Type B pancreatic cell (in vitro differentiated cells): ENCODE measurements at places on chromosomes 6 and 20. TPM values are rescaled to one million over a fixed set of nuclear protein-coding genes. Genes with fewer than 3 reads are reported as not detected.

DNA sequence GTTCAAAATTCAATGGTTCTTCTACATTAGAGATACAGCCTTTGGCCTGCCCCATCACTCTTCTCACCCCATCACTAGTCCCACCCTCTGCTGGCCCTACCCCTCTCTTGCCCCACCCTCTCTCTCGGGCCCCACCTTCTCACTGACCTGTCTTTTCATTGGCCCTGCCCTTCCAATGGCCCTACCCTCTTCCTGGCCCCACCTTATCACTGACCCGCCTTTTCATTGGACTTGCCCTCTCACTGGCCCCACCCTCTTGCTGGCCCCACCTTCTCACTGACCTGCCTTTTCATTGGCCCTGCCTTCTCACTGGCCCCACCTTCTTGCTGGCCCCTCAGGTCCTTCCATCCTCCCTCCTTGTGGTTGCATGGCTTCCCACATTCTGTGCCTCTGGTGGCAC lies 107.2 kb upstream of the PLEKHG1 start:
- H3K27ac ChIP-seq, result no peak overlapping the region
- H3K36me3 ChIP-seq, result peaks cover 3% of the 10 kb centered on the region
- no peaks in the 10 kb centered on the region for H3K27me3 ChIP-seq
- no peak overlapping the region for H3K4me3 ChIP-seq
- H3K4me1 ChIP-seq, result peaks cover 4% of the 10 kb centered on the region
- DNase-seq, result no peak

Gene GTF2H4
- 40.8 and 78.7 TPM in 2 replicates for total RNA-seq

Gene TMEM170B
- total RNA-seq, result 2.1 and 4.0 TPM in 2 replicates

- DNase-seq, result no peak
- peaks cover 10% of the 10 kb centered on the region for H3K4me1 ChIP-seq
- no peaks in the 10 kb centered on the region for H3K27me3 ChIP-seq
- no peak overlapping the region for H3K27ac ChIP-seq
- peaks cover 3% of the 10 kb centered on the region for H3K36me3 ChIP-seq
Observed at GRCh38 chr6:108469316-108469715, 91.4 kb upstream of the FOXO3 start.

Gene RALGAPB
- 38.2 and 39.6 TPM in 2 replicates for total RNA-seq

GRCh38 chr6:44454198-44454597 lies 66.7 kb downstream of the CDC5L start:
- no peak for DNase-seq
- peaks cover 6% of the 10 kb centered on the region for H3K27me3 ChIP-seq
- H3K4me1 ChIP-seq, result peaks cover 4% of the 10 kb centered on the region
- no peak overlapping the region for H3K4me3 ChIP-seq

- no peak for DNase-seq
- no peaks in the 10 kb centered on the region for H3K4me1 ChIP-seq
- no peak overlapping the region for H3K4me3 ChIP-seq
- H3K27ac ChIP-seq, result no peak overlapping the region
Observed at GRCh38 chr6:70028246-70028645, 161.9 kb downstream of the COL19A1 start.
